Stimulated activated CD8-positive, alpha-beta memory T cell treated with anti-CD3 and anti-CD28 coated beads, Interleukin-15, amount 100 ng/mL, for 24 hours (primary cell): ENCODE measurements at places on chromosomes 12 and 14.

DNA sequence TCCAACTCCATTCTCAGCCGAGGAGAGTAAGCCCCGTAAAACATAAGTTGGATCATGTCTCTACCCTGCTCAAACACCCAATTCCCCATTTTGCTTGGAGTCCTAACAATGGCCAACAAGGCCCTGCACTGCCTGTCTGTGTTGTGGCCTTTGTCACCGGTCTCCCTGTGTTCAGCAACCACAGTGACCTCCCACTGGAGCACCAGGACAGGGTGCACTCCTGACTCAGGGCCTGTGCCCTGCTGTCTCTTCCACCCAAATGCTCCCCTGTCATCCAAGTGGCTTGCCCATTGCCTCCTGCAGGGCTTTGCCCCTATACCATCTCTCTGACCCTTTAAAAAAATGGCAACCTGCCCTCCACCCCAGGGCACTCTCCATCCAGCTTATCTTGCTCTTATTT lies 4.4 kb upstream of the KRT85 start:
- DNase-seq = no peak

DNA sequence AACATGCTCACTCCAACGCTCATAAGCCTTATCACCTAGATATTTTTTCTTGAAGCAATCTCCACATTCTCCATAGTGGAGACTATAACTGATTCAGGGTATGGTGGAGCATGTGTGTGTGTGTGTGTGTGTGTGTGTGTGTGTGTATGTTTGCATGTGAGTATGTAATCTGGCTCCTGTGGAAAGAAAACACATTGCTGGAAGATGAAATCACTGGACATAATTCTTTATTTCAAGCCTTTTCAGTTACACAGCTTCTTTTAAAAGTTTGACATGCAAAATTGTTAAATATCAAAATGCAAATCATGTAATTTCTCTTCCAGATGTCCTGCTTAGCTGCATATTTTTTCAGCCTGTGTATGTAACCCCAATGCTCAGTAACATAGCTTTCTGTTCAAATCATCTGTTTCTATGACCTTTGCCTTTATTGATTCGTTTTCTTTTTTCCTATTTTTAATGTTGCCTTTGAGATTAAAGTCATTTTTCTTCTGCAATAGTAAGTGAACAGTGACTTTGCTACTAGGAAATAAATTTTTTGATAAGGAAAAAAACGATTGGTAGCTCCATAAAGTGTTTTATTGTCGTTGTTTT lies 80.5 kb upstream of the BTG1 start:
- no peak for DNase-seq

DNA sequence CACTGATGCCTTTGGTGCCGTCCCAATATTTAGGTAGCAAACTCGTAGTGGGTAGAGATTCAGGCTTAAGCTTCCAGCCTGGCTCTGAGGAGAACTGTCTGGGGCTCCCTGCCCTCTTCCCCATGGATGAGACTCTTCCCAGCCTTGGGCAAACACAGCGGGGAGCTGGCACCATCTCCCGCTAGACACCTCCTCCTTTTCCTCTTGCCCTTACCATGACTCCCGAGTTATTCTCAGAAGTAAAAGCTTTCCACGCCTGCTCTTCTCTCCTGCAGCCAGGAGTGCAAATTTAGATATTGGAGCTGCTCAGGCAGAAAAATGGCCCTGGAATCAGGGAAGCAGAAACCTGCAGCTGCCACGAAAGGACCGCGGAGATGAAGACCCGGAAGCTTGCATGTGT lies 45.6 kb upstream of the RBM19 start:
- DNase-seq = no peak

GRCh38 chr14:88324930-88325329 lies 1.9 kb upstream of the KCNK10 start:
- no peak for DNase-seq

GRCh38 chr12:9697619-9698018 lies 28.1 kb downstream of the CLEC2D start:
- no peak for DNase-seq
